Mesangial cell (primary cell): ENCODE measurements at places on chromosomes 5 and 9. TPM values are rescaled to one million over a fixed set of nuclear protein-coding genes. Genes with fewer than 3 reads are reported as not detected.

The UQCRQ gene
- 208 and 231 TPM in 2 replicates for total RNA-seq

The KIF27 gene
- 1.1 and 1.4 TPM in 2 replicates for total RNA-seq

The NEUROG1 gene
- not detected in 2 replicates for total RNA-seq

The CARTPT gene
- total RNA-seq = not detected in 2 replicates

The TOR4A gene
- total RNA-seq = 50.8 and 52.1 TPM in 2 replicates

The LRRC8A gene
- 66.5 and 72.4 TPM in 2 replicates for total RNA-seq

The ERBIN gene
- total RNA-seq = 33.9 and 34.6 TPM in 2 replicates

The DOK3 gene
- total RNA-seq = 0.25 and 1.1 TPM in 2 replicates

The GPX8 gene
- 60.6 and 67.5 TPM in 2 replicates for total RNA-seq

The OTP gene
- not detected in 2 replicates for total RNA-seq

The SYK gene
- total RNA-seq = 6.5 and 7.5 TPM in 2 replicates

The NRARP gene
- total RNA-seq = 0.38 and 1.8 TPM in 2 replicates

The SLC34A1 gene
- total RNA-seq = not detected in 2 replicates

The SCGB3A2 gene
- total RNA-seq = not detected in 2 replicates

The PIP5KL1 gene
- 2.5 and 4.2 TPM in 2 replicates for total RNA-seq

The LHX6 gene
- under 0.01 and 0.13 TPM in 2 replicates for total RNA-seq

The PAPPA gene
- 8.4 and 9.5 TPM in 2 replicates for total RNA-seq

The CATSPER3 gene
- 0.13 and 0.16 TPM in 2 replicates for total RNA-seq

The SLCO6A1 gene
- total RNA-seq = not detected in 2 replicates

The NUDT12 gene
- total RNA-seq = 4.6 and 4.7 TPM in 2 replicates

The AHRR gene
- 0.33 and 0.63 TPM in 2 replicates for total RNA-seq

The ROPN1L gene
- total RNA-seq = 0.25 and 0.49 TPM in 2 replicates

The IL33 gene
- total RNA-seq = not detected in 2 replicates

The SNX18 gene
- total RNA-seq = 23.1 and 37.1 TPM in 2 replicates

The JADE2 gene
- 30.1 and 31.7 TPM in 2 replicates for total RNA-seq

The PTGS1 gene
- total RNA-seq = 0.16 and 1.4 TPM in 2 replicates

The TOMM5 gene
- total RNA-seq = 98.8 and 198 TPM in 2 replicates

The TICAM2 gene
- total RNA-seq = 0.89 and 2.1 TPM in 2 replicates

The ANKRD31 gene
- total RNA-seq = under 0.01 TPM in 1 of 2 replicates, not detected in the other

The MROH2B gene
- total RNA-seq = not detected in 2 replicates

The PCDHGB6 gene
- 2.0 and 6.3 TPM in 2 replicates for total RNA-seq

The FOXD4L5 gene
- not detected in 2 replicates for total RNA-seq

The SYNPO gene
- 4.1 and 11.0 TPM in 2 replicates for total RNA-seq

The PLCXD3 gene
- not detected in 2 replicates for total RNA-seq

The ZNF454 gene
- 1.3 and 2.9 TPM in 2 replicates for total RNA-seq

The CNTFR gene
- not detected in 2 replicates for total RNA-seq

The RMI1 gene
- total RNA-seq = 1.5 and 7.5 TPM in 2 replicates

The RASGRF2 gene
- total RNA-seq = 0.51 and 2.6 TPM in 2 replicates

The PTGDS gene
- total RNA-seq = 4.2 and 463 TPM in 2 replicates

The FBP2 gene
- total RNA-seq = not detected in 2 replicates

The MYMK gene
- not detected in 2 replicates for total RNA-seq

The C5orf58 gene
- not detected in 2 replicates for total RNA-seq

The NTNG2 gene
- total RNA-seq = under 0.01 and 1.1 TPM in 2 replicates

The SOHLH1 gene
- not detected in 2 replicates for total RNA-seq

The ACER2 gene
- 1.3 and 1.6 TPM in 2 replicates for total RNA-seq

The IL5 gene
- total RNA-seq = not detected in 2 replicates

The GBA2 gene
- 27.1 and 38.3 TPM in 2 replicates for total RNA-seq

The IRX4 gene
- 2.0 and 2.3 TPM in 2 replicates for total RNA-seq

The PRRT1B gene
- not detected in 2 replicates for total RNA-seq
